NCI-H774 (cell line): ENCODE measurements at places on chromosomes 3 and 15.

GRCh38 chr3:188739511-188739910, 432.3 kb upstream of the TPRG1 start:
- no peak for DNase-seq

DNA sequence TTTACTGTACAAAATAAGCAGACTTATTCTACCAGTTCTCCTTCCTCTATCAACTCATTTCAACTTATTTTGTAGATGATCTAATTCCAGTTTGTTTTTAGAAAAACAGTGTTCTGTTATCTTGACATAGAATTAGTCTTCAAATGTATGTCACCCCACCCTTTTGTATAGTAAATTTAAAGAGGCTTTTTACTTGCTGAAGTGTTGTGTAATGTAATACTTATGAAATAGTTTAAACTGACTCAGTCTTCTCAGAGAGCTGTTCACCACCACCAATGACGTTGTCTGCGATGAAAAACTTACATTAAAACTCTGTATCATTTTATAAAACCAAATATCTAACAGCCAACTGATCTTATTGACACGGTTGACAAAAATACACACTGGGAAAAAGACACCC, 82.9 kb downstream of the RAP2B start:
- DNase-seq = no peak

GRCh38 chr3:42702982-42703694, 540 bp upstream of the HHATL start:
- no peak for DNase-seq

- no peak for DNase-seq
Observed at GRCh38 chr15:48010316-48010715, 110.5 kb upstream of the SLC24A5 start.

DNA sequence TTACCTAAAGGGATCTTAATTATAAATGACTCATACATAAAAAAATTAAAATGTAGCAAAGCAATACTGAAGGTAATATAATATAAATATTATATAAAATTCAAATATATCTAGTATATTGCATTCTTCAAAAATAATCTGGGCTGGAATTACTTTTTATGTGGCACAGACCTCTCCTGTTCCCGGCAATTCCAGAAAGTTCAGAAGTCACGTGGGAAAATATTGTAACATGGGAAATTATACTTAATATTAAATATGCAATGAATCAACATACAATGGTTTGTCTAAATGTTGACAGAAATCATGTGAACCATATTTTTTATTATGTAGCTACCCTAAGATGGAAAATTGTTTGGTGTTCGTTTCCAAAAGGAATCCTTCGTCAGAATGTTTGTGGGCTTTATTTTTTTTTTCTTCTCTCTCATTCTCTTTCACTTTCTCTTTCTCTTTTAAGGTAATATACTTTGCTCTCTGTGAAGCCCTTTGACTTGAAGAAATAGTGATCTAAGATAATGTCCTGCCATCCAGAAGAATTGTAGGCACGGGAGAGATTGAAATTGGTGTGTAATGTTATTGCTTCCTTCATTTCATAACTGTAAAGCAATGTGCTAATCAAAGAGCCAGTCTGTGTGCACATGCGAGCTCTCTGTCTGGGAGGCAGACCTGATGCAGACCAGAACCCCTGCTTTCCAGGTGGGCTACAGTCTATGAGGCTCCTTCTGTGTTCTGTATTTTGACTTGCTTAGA, 559.4 kb downstream of the NR2F2 start:
- DNase-seq = no peak

DNA sequence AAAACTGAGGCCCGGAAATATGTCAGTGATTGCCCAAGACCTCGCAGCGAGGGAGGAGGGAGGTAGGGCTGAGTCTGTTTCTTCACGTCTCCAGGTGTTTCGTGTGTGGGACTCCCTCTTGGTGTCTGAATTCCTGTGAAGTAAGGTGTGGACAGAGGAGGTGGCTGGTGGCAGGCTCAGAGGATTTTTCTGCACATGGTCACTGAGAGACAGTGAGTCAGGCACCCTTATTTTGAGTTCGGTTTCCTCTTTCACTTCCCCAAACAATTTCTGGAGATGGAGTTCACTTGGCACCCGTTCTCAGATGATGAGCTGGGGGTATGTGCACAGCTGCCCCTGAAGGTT, 46.3 kb upstream of the VPS8 start:
- DNase-seq = no peak

DNA sequence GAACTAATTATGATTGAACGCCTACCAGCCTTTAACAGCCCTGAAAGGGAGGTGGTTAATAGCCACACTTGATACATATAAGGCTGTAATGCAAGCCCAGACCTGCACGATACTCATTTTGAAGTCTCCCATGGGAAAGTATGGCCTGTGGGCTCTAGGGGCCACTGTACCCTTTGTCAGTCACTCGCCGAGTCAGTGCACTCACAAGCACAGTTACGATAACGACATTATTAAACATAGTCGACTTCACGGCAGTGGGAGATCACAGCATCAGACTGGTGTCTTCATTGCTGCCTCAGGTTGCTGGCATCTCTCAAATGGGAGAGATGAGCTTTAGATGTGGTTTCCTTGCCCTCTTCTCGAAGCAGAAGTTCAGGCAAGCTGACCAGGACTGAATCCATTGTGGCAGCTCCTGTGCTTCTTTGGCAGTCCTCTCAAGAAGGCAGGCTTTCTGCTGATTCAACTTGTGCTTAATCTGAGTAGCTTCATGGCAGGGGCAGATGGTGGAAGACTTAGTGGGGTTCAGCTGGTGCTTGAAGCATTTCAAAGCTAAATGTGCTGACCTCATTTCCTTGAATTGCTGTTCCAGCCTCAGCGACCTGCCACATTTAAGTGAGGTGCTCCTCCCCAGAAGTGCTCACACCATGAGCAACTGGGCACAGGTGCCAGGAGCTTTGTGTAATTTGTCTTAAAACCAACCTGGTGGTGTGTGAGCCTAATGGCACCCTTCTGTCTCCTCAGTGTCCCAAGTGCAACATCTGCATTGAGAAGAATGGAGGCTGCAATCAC, 15.8 kb upstream of the P4HTM start:
- no peak for DNase-seq

DNA sequence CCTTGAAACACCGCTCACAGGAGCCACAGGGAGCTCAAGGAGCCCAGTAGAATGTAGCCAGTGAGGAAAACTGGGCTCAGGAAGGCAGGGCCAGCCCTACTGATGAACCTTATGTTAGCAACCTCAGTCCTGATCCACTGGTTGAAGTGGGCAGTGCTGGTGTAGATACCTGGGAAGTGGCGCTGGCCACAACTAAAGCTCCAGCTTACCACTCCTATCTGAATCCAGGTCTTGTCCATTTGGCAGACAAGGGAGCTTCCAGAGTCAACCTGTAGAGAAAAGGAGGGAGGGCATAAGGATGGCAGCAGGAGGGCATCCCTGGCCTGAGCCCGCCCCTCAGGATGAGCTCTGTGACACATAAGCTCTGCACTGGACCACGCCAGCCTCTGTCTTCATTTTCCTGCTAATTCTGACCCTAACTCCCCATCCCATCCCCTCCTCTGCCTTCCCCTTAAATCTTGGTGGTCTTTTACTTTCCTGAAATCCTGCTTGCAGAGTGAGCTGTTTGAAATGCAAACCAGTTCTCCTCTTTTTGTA, 2.1 kb upstream of the PRSS50 start:
- DNase-seq = no peak

DNA sequence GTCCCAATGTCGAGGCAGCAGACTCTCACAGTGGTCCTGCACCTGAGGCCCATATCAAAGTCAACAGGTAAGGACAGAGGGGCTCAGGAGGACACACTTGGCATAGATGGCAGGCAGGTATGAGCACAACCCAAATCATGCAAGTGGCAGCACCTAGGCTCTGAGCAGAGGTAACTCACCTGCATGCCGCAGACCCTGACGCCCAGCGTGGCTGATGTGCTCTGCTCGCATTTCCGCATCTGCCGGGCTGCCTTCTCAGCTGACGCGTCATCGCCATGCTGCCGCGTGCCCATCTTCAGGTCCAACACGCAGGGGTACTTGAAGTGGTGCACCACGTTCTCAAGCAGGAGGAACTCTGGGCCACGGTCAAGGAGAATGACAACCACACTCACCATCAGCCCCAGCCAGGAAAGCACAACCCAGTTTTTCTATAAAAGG, 4.2 kb upstream of the GMPPB start:
- no peak for DNase-seq

DNA sequence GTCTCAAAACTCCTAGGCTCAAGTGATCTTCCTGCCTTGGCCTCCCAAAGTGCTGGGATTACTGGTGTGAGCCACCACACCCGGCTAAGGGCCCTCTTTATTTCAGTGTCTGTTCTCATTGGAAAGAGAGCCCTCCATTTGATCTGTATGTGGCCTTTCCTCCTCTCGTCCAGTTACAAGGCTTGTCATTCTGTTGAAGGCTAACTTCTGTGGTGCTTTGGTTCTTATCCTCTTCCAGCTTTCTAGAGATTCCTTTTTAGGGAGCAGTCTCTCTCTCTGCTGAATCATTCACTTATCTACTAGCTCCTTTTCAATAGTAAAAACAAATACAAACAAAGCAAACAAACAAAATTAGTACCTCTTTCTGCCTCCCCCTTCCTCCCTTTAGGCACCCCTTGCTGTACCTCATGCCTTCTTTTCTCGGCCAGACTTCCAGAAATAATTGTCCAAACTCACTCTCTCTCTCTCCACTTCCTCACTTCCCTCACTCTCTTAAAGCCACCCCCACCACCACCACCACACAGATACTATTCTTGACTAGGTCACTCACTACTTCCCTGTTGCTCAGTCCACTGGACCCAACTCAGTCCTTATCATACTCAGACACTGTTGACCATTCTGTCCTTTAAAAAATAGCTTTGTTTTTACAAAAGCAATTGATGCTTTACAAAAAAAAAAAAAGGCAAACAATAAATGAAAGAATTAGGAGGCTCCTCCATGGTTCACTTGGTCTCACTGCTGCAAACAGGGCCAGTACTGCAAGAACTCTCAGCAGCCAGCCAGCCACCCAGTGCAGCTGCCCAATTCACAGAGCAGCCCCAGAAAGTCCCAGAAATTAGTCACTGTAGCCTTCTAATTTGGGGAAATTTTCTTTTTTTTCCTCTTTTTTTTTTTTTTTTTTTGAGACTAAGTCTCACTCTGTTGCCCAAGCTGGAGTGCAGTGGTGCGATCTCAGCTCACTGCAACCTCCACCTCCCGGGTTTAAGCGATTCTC, 31.7 kb upstream of the RAB11A start:
- DNase-seq = no peak

GRCh38 chr15:101686718-101687117, 34.5 kb upstream of the TM2D3 start:
- DNase-seq = no peak

DNA sequence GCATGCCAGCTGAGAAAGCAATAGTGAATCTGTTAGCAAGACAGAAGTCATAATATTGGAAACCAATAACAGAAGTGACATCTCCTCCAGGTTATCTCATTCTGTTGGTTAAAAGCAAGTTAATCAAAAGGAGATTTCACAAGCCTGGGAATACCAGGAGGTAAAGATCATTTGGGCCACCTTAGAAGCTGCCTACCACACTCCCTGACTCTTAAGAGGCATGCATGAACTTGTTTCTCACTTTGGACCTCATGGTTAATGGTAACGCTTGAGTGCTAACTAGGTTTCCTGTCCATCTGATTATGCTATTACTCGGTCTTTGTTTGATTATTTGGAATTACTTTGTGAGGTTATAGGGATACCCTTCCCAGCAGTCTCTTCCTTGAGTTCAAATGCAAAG, 650.8 kb upstream of the SGO1 start:
- no peak for DNase-seq

- no peak for DNase-seq
Observed at GRCh38 chr3:32432711-32433530, 41.3 kb downstream of the CMTM7 start.

DNA sequence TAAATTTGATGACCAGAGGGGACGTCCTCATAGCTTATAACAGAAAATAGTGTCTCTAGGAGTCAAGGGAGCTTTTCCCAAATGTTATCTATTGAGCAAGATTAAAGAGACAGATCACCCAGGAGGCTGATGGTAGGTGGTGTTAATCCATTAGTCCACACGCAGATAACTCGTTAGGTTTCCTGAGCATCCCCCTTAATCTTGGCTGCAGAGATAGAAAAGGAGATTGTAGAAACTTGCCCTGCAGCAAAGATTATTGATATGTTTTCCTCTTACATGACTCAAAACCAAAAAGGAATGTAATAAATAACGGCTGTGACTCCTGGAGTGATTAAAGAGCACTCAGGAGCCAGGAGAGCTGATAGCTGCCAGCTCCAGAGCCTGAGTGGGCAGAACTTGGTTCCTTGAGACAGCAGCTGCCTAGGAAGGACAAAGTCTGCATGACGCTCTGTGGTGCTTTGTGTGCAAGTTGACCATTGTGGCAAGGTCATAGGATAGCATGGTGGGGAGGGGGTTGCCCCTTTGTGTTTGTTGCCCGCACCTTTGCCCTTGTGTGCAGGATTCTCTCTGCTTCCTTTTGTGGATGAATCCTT, 234.8 kb downstream of the PTPRG start:
- no peak for DNase-seq

DNA sequence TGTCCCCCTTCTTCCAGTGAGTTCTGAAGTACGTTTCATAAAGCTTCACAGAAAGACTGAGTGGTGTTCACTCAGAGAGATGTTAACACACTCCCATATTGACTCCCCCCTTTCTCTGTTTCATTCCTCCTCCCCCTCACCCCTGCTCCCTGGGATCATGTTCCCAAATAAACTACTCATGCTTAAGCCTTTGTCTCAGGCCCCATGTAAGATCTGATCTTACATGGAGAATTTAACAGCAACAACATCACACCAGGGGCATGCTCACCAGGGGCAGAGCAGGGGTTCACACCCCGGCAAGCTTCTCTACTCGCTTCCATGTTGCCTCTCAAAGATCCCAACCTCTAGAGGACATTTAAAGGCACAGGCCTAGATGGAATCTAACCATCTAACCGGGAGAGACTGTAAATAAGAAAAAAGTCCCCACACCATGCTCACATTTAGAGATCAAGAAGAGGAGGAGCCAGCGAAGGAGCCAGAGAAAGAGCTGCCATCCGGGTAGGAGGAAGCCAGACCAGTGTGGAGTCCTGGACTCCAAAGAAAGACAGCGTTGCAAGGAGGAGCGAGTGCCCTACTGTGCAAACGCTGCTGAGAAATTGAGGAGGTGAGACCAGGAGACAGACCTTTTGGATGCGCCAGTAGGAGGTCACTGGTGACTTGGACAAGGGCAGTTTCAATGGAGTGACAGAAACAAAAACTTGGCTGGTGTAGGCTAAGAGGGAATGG, 21.4 kb upstream of the SRP14 start:
- no peak for DNase-seq

DNA sequence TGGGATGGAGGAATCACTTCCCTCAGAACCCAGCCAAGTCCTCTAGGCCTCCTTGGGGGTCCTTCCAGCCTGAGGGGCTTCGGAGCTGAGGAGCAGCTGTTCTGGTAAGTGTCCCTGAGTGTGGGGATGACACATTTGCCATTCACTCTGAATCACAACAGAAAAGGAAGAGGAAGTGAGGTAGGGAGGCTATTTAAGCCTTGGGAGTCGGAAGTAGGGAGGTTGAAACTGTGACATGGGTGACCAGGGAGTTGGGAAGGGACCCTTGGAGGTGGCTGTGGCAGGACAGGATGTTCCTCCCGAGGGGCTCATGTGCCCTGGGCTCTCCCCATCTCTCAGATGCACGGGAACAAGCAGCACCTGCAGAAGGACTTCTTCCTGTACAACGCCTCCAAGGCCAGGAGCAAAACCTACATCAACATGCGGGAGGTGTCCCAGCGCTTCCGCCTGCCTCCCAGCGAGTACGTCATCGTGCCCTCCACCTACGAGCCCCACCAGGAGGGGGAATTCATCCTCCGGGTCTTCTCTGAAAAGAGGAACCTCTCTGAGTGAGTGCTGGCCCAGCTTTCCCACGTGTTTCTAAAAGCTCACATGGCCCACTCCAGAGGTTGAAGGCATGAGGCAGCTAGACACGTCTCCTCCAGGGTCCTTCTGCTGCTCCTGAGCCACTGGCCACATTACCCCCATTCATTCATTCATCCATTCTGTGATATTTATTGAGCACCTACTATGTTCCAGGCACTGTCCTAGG, 43.3 kb downstream of the CAPN3 start:
- DNase-seq = no peak
